ENCODE measurements at places on chromosomes 11 and 22.

DNA sequence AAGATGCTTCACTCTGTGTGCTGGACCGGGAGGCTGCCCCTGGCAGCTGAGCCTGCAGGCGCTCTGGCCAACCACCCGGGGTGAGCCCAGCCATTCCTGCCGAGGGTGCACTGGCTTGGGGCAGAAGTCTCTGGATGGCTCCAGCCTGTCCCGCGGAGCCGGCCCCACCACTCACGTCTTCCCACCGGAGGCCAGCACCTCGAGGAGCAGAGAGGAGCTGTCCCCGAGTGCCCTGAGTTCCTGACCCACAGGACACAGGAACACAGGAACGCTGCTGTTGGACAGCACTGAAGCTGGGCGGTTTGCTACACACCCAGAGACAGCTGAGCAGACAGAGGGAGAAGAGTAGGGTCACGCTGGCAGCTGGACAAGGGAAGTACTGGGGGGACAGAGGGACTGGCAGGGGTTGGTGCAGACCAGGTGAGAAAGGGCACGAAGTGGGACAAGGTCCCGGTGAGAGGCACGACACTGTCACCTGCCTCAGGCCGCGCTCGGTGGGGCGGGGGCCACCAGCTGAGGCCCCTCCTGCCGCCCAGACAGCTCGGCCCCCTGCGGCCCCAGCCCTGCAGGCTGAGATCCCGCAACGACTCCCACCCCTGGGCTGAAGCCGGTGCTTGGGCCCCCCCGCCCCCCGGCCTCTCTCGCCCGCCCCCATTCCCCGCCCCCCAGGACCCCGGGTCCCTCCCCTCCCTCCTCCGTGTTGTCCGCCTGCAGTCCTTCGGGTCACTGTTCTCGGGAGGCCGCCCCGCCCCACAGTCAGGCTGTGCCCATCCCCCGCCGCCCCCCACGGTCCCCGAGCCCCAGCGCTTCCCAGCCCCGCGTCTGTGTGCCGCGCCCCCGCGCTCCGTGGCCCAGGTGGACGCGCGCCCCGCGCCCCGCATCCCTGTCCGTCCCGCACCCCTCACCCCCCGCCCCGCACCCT lies 624 bp upstream of the B4GALNT4 start:
- DNase-seq: no peak

GRCh38 chr11:115263799-115264656 lies 240.2 kb downstream of the CADM1 start:
- DNase-seq: no peak

DNA sequence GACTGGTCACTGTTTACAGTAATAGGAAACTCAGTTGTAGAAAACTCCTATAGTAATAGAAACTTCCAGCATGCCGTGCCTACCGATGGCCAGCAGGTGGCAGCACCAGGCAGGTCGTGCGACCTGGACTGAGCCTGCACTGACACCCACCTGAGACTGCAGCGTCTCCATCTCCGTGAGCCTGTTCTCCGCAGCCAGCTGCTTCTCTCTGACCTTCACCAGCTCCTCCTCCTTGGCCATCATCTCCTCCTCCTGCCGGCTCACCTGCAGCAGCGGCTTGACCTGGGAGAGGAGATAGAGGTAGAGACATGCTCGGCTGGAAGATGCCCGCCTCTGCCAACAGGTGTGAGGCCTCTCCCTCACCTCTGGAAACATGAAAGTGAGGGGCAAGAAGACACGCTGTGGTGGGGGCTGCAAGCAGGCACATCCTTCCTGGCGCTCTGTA lies 48.5 kb downstream of the APOL1 start:
- DNase-seq: peak; percentile 43

DNA sequence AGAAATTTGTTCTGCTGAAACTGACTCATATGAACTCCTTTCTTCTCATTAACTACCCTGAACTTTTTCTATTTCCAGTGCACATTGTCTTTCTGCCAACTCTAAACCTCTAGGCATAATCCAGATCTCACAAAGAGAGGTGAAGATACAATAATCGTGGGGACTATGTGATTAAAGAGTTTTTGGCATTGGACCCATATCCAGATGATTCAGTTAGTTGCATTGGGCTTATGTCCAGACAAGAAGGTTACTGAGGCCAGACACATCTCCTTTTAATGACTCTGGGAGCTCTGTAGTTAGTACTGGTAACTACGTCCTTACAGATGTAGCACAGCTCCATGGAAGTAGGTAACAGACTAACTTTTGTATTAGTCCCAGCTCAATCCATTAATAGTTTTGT lies 273.0 kb downstream of the CASP12 start:
- DNase-seq: no peak

- DNase-seq: no peak
Observed at GRCh38 chr11:31414338-31414737, 44.7 kb downstream of the DNAJC24 start.

- no peak for DNase-seq
Observed at GRCh38 chr11:57395905-57396623, 5.6 kb upstream of the PRG2 start.

DNA sequence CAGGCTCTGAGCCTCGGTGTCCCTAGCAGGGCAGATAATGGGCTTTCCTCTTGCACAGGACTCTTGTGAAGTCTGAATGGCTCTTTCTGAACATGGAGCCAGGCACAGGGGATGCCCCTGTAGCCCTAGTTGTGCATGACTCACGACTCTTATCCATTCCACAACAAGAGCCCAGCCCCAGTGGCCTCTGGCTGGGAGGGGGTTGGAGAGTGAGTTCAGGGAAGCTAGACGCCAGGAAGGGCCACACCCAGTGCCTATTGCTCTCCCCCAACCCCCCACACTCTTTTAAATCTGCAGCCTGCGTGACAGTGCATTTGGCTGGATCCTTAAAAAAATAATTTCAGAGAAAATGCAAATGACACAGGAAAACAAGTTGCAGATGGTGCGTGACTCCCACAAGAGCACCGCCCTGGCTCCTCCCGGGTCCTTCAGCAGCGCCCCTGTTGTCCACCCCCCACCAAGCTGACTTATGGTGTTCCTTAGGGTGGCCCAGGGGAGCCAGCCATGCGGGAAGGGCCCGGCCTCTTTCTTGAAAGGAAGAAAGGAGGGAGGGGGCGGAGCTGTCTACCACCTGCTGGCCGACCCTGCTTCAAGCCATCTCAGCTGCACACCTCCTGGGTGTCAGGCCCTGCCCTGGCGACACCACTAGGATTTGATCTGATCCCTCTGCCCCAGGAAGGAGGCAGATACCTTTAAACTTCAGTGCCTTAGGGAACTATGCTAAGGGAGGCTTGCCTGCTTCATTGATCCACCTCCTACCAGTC lies 74.7 kb downstream of the MN1 start:
- no peak for DNase-seq

DNA sequence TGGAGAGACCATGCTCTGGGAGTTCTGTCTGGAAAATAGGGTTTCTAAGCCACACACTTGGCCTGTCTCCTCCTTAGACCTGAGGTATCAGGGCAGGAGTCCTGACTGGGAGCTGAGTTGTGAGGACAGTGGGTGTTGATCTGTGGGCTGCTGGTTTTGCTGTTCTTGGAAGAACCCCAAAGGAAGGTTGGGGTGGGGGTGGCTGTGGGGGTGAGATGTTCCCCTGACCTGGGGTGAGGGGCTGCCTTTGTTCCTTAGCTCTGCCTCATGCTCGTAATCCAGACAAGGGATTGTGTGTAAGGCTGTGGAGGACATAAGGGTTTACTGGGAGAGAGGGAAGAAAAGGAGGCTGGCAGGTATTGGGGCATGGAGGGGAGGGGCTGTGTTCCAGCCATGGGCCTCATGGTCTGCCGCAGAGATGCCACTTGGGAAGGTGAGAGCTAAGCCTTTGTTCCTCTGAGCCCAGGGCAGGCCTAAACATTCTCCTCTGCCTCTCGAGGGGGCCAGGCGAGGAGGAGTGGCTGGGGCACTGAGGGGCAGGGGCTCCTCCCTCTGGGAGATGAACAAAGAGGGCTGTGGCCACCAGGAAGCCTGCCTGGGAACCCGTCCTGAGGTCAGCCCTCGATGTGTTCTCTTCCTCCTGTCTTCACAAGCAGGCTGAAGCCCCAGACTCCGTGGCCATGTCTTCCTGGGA lies 4.4 kb downstream of the OTOG start:
- no peak for DNase-seq

DNA sequence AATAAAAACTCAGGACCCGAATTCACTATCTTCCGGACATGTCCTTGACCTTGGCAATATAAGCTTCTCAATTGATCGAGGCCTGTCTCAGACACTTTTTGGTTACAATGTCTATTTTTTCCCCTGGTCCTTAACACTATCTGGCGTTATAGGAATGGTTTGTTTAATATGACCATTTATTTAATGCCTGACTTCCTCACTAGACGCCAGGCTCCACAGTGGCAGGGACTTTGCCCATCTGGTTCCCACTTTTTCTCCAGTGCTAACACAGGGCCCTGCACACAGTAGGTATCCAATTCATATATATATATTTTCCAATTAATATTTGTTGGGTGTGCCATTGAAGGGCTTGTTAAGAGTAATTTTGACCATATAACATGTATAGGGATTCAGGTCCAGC lies 7.9 kb upstream of the CBX6 start:
- DNase-seq: no peak

DNA sequence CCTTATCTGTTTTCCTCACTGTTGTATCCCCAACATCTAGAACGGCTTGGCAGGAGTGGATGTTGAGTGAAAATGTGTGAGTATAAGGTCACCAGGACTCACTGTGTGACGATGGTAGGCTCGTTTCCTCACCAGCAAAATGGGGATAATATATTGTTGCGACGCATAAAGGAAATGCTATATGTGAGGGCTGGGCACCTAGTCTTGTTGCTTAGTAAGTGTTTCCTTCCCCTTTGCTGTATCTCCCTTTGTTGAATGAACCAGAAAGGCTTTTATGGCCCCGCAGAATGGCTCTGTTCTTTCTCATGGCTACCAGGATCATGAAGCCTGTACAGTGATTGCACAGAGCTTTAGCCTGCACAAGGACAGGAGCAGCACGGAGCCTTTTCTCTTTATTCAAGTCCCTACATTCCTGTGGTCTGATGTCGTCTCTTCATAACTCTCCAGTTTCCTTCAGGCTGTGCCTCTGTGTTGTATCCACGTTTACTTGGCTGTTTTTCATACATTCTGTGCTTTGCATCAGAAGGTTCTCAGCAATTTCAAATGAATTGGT lies 5.4 kb downstream of the TNRC6B start:
- no peak for DNase-seq

GRCh38 chr22:37219533-37219932 lies 7.3 kb upstream of the SSTR3 start:
- no peak for DNase-seq

Measured in pons (tissue), 1 donor.